ENCODE measurements at places on chromosomes 16 and 17.

- DNase-seq = peak; percentile 95
These were observed 22.7 kb downstream of the TMEM235 start for GRCh38 chr17:78253946-78254672.

DNA sequence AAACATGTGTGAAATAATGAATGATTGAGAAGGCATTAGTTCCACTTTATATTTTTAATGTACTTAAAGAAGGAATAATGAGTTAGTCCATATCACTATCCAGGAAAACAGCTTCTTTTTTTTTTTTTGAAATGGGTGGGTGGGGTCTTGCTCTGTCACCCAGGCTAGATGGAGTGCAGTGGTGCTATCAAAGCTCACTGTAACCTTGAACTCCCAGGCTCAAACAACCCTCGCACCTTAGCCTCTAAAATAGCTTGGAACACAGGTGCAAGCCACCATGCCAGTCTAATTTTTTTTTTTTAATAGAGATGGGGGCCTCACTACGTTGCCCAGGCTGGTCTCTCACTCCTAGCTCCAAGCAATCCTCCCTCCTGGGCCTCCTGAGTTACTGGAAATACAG, 275.5 kb downstream of the CEP112 start:
- DNase-seq = no peak

GRCh38 chr17:1985686-1986085, 39.4 kb downstream of the RTN4RL1 start:
- no peak for DNase-seq

- DNase-seq = no peak
These were observed 30.5 kb downstream of the ETV4 start for GRCh38 chr17:43515656-43516055.

DNA sequence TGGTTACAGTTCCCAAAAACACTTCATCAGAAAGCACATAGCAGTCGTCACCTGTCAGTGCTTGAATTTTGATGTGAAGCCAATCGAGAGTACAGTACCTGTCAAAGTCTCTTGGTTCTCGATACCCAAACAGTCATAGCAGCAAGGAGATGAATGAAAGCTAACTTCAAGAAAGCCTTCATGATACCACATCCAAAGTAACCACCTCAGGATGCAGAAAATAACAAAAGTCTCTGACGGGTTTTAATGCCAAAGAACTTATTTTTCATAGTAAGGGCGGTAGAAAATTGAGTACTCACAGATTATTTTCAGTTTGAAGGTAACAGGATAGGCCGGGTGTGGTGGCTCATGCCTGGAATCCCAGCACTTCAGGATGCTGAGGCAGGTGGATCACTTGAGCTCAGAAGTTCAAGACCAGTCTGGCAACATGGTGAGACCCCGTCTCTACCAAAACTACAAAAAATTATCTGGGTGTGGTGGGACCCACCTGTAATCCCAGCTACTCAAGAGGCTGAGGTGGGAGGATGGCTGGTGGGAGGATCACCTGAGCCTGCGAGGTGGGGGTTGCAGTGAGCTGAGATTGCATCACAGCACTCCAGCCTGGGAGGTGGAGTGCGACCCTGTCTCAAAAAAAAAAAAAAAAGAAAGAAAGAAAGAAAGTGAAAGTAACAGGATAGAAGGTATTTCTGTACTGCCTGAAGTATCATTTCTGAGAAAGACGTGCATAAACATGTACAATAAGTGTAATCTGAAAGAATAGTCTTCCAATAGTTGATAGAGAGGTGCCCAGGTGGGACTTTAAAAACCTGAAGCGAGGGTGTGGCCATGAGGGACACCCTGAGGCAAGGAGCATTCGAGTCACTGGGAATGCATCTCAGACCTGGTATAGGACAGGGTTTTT, 15.4 kb downstream of the MFSD11 start:
- DNase-seq = no peak
